ENCODE measurements at places on chromosomes 4 and X. TPM values are rescaled to one million over a fixed set of nuclear protein-coding genes. Genes with fewer than 3 reads are reported as not detected.

DNA sequence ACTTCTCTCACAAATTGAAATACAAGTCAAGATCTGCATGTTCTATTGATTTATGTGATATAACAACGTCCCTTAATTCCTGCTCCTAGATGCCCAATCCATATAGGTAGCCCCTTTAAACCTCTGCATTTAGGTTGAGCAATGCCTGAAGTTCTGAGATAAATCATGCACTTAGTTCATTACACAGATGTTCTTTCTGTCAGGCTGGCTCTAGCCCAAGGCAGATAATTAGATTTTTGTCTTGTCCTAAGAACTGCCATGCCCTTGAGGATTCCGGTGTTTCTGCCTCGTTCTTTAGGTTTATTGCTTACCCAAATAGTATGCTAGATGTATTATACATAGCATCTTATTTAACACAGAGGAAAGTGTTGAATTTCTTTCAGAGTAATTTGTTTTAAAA is 143.1 kb downstream of the TRAM1L1 start:
- no peak for DNase-seq

The TNIP3 gene
- total RNA-seq: 0.32 TPM

DNA sequence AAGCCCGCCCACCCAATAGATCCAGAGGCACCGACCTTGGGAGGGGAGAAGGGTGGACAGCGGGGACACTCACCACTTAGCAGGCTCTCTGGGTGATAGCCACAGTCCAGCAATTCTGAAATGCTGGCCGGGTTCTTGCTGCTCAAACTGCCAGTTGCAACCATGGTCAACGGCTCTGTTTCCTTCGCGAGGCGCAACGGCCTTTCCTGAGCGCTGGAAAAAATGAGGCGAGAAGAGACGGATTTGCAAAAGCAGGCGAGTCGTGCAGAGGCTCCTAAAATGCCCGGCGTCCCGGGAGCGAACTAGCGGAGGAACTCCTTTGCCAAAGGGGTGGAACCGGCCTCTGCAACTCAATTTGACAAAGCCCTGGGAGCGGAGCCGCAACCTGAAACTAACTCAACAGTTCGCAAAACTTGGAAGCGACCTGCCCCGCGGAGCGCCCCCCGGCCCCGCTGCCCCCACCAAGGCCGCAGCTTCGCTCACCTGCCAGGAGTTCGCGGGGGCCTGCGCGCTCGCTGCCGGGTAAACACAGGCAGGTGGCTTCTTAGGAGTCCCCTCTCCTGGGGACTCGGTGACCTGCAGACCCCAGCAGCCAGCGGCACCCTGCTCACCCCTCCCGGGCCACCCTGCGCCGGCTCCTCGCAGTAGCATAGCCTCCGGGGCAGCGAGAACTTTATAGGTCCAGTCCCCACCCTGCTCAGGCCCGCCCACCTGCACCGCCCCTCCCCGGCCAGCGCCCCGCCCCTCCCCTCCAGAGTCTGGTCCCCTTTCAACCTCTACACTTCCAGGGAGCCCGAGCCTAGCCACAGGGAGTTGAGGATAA is at the start of gene DDIT4L:
Gene DDIT4L, minus strand, starts transcription at position 649 of the 823 bp plus-strand sequence. Its CDS starts 485 bp downstream, at position 164.
- DNase-seq: peak; percentile 10

- DNase-seq: no peak
Observed at GRCh38 chr4:8329560-8329858, 60.0 kb downstream of the HTRA3 start.

The POLN gene
- total RNA-seq: 7.7 TPM

GRCh38 chr4:173535957-173536356 is 5.9 kb upstream of the HAND2 start:
- DNase-seq: no peak

DNA sequence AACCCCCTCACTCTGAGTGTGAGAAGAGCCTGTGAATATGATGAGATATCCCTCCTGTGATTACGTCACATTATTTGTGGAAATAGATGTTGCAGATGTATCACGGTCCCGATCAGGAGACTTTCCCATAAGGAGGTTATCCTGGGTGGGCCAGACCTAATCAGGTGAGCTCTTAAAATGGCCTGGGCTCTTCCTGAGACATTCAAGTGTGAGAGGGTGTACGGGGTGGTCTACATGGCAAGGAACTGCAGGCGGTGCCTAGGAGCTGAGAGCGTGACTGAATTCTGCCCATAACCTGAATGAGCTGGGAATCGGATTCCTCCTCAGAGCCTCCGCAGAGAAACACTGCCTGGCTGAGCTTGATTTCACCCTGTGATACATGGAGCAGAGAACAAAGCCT is 12.9 kb upstream of the CENPVL1 start:
- DNase-seq: no peak

DNA sequence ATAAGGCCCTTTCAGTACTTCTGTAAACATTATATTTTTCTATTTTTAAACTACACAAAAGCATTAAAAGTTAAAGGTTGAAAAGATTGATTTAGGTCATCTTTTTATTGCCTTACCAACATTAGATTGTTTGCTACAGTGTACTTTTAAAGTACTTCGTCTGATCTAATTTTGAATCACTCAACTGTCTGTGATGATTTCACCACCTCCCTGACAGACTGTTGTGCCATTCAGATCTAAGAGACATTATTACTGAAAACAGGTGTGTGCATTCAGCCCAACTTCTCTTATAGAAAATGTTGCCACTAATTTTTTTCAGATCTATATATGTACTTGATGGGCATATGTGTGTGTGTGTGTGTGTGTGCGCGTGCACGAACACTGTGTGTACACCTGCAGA is 39.3 kb downstream of the GASK1B start:
- no peak for DNase-seq

The FAM241A gene
- 2.6 TPM for total RNA-seq

DNA sequence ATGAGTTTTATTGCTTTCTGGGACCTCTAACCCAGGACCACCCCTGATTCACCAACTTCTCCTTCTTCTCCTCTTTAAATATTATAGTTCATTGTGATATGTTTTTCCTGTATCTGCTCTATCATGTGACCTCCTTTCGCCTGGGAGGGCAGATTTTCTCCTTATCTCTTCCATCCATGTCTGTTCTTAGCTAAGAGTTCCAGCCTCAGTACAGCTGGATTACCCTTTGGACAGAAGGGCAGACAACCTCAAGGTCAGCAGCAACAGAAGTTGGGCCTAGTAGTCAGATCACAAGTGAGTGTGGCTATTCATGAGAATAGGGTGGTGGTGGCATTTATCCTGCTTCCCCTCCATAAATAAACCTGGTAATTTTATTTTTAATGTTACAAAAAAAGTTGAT is 5.7 kb upstream of the XK start:
- DNase-seq: no peak

The PDLIM3 gene
- total RNA-seq: 85.5 TPM

- DNase-seq: no peak
Observed at GRCh38 chr4:26197018-26197779, 123.6 kb upstream of the RBPJ start.

GRCh38 chr4:41095973-41096372 is 118.4 kb downstream of the APBB2 start:
- no peak for DNase-seq

The GRIA2 gene
- 0.32 TPM for total RNA-seq

The ARHGAP36 gene
- total RNA-seq: 0.89 TPM

GRCh38 chr4:122758033-122758432 is 25.5 kb downstream of the BBS12 start:
- DNase-seq: no peak

- no peak for DNase-seq
Observed at GRCh38 chrX:31337332-31337731, 265.5 kb upstream of the FTHL17 start.

DNA sequence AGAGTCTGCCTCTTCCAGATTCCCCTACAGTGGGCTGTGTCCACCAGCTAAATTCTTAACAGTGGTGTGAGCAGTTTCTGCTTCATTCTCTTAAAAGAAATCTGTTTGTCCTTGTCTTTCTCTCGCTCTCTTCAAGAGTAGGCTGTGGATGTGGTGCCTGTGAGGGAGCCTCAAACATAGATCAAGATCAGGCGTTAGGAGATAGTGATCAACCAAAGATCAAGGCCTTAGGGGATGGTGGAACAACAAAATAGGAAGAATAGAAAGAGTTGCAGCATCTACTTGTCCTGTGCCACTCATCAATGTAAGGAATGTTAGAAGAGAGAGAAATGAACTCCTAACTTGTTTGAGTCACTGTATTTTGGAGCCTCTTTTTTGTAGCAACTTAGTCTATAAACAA is 144.2 kb downstream of the AASDH start:
- DNase-seq: no peak

DNA sequence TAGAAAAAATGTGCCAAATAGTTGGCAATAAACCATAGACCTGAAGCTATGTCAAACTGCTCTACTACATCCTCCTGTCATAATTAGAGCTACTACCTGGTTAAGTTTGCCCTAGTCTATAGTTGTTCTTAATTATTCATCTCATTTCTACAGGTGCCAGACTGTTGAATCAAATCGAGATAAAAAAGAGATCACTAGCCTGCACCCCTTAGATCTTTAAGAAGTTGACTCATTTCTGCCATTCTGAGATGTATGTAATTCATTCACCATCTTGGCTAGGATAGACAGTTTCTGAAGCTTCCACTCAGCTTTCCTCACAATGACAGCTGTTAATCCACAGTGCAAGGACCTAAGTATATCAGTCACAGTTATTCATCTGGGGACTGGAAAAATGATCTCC is 452.1 kb upstream of the BOD1L1 start:
- DNase-seq: no peak

- no peak for DNase-seq
Observed at GRCh38 chr4:24473309-24473721, 111.0 kb downstream of the DHX15 start.

- peak; percentile 95 for DNase-seq
Observed at GRCh38 chrX:149938881-149939654, 777 bp upstream of the EOLA2 start.

DNA sequence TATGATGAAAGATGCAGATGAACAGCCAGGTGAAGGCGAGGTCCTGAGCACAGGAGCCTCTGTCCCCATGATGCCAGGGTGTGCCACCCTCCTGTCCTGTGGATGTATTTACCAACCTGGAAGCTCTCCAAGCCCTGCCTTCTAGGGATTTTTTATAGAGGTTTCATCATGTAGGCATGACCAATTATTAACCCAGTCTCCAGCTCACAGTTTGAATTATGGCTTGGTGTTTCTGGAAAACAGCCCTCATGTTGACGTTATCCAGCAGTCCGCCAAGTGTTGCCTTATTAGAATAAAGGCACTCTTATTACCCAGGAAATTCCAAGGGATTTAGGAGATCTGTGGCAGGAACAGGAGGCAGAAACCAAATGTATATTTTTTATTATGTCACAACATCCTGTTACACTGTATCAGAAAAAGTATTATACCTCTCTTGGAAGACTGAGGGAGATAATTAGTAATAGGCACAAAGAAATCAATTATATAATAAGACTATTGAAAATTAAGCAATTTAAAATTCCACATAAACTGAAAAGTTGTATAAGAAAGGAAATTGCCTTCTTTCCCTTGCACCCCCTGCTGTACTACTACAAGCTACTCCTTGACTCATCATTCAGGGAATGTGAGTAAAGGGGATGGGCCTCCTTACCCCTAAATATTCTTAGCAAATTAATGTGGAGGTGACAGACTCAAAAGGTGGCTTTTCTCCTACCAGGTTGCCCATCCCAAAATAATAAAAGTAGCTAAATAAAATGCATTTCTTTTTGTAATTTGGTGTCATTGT is 129.6 kb downstream of the ZNF330 start:
- peak; percentile 87 for DNase-seq

DNA sequence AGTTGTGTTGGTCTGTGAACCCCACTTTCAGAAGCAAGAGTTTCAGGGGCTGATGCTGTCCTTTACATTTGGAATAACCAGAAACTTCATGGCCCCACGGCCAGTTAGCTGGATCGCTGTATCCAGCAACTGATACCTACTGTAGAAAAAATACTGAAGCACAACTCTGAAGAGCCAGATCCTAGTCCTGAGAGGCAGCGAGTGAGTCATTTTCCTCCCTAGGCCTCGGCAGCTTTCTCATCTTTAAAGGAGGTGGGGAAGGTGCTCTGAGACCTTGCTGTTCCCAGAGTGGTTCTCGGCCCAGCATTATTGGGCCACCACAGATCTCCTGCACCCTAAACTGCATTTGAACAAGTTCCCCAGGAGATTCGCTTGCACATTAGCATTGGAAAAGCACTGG is 63.2 kb downstream of the NHS start:
- no peak for DNase-seq

DNA sequence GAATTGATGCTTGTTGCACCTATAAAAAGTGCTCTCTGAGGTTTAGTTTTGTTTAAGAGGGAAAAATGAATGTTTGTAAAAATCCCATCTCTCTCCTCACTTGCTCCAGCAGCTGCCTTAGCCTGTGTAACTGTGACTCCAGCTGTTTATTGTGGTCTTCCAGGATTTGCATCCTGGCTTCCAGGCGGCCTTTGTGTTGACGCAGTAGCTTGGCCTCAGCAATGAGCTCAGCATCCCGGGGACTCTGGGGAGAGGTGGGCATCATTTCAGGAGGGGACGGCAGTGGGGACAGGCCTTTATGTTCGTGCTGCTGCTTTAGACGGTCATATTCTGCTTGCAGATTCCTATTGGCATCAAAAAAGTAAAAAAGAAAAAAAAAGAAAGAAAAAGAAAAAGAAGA is 75.3 kb upstream of the FTHL17 start:
- DNase-seq: no peak

The GAGE13 gene
- 0.63 TPM for total RNA-seq

DNA sequence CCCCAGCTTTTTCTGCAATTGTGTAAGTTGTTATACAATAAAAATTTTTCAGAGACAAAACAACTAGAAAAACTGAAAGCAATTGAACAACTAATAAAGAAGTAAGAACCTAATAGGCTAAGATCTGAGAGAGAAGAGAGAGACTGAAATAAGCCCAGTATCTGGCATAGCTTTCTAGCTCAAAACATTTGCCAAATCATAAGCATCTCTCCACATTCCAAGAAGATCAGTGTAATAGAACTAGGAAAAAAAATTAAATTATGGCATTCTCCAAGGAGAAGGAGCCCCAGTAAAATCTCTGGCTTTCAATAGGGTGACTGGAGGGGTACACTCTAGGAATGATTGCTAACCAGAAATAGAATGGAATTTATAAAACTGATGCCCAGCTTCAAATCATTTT is 19.0 kb upstream of the PPP3CA start:
- no peak for DNase-seq

DNA sequence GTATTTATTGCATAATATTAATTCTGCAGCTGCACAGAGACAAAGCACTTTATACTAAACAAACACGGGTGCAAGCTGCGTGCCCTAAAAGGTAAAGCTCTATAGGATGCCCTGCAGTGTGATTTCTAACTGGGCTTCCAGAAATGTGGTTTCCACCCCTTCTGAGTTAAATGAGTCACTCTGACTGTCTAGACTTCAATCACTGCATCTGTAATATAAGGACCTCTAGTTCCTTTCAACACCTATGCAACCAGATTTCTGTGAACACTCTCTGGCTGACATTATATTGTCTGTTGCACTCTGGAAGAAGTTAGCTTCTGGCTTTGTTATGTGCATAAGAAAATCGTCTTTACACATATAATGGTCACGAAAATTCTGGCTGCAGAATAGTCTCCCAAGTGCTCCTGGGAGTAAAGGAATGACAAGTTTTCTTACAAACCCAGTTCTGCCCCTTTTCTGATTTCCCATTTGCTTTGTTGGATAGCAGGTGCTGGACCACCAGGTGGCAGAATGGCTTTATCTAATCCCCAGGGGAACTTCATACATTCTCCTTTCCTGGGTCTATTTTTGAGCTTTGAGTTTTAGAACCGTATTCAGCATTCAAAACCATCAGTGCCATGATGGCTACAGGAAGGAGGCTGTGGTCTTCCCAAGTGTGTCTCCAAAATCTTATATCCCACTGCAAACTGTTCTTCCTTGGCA is 842.2 kb downstream of the STIM2 start:
- DNase-seq: no peak

All from mucosa of gallbladder (tissue), 1 donor.